Stimulated activated CD8-positive, alpha-beta memory T cell treated with anti-CD3 and anti-CD28 coated beads, Interleukin-15, amount 100 ng/mL, for 4 hours (primary cell): ENCODE measurements at places on chromosomes 3 and 15.

DNA sequence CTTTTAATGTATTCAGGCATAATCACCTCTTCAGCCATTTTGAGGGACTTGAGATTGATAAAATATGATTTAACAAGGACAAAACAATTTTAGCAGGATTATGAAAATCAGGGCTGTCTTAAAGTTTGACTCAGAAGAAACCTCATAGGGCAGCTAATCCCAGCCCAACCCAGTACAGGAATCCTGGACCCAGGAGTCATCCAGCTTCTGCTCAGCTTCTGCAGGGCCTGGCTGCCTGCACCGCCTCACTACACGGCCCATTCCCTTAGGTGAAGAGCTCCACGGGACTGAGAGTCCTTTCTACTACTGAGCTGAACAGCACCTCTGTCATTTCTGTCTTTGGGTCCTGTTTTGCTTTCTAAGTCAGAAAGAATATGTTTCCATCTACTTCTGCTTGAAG is 37.5 kb downstream of the ARHGAP31 start:
- no peak for DNase-seq

DNA sequence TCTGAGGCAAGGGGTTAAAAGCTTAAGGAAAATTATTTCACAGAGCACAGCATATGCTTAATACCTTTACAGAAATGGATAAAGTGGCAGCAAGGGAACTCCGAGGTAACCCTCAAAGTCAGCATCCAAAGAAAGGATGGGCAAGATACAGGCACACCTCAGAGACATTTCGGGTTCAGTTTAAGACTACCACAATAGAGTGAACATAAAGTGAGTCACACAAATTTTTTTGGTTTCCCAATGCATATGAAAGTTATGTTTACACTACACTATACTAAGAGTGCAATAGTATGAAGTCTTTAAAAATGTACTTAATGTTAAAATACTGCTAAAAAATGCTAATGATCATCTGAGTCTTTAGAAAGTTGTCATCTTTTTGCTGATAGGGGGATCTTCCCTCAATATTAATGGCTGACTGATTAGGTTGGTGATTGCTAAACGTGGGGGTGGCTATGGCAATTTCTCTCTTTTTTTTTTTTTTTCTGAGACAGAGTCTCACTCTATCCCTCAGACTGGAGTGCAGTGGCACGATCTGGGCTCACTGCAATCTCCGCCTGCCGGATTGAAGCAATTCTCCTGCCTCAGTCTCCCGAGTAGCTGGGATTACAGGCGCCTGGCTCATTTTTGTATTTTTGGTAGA is 10.0 kb downstream of the UBR1 start:
- DNase-seq = no peak

DNA sequence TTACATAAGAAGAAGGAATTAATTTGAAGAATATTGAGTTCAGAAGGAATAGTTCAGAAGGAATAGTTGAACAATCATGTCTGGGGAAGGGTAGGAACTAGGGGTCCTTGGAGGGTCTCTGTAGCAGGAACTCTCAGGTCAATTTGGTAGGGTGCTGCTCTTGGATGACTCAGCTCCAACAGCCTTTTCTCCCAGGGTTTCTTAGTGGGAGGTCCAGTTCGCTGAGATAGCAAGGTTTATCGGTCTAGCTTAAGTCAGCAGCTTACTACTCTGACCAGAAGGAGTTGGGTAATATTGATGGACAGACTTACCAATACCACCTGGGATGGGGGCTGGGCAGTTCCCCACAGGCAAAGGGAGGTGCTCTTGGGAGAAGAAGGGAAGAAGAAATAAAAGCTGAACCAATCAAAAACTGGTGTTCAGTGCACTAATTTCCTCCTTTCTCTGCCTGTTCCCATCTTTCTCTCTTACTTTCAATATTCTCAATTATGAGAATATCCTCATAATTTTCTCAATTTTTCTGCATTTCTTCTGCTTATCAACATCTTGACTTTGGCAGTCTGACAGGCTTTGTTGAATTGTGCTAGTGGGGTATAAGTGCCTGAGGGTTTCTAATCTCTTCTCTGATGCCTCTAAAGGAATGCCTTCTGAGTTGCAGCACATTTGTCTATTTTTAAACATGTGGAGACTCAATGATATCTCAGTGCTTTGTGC is 14.4 kb upstream of the MITF start:
- DNase-seq = no peak

DNA sequence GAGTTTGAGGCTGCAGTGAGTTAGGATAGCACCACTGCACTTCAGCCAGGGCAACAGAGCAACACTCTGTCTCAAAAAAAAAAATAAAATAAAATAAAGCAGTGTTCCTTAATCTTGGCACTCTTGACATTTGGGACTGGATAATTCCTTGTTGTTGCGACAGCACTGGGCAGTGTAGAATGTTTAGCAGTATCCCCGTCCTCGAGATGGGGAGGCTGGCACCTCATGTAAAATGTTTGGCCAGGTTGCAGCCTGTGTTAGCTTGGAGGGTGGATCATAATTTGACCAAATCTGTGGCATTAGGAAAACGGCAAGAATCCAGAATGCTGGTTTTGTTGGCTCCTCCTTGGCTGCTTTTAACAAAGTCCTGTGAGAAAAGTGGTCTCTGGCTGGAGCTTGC is 47.0 kb downstream of the ZNF445 start:
- no peak for DNase-seq

- DNase-seq = no peak
Observed at GRCh38 chr3:9369508-9369907, 6.7 kb downstream of the THUMPD3 start.

GRCh38 chr15:58139276-58139988 is 1.3 kb downstream of the AQP9 start:
- no peak for DNase-seq

GRCh38 chr15:92527197-92527596 is 128.4 kb downstream of the FAM174B start:
- DNase-seq = no peak

DNA sequence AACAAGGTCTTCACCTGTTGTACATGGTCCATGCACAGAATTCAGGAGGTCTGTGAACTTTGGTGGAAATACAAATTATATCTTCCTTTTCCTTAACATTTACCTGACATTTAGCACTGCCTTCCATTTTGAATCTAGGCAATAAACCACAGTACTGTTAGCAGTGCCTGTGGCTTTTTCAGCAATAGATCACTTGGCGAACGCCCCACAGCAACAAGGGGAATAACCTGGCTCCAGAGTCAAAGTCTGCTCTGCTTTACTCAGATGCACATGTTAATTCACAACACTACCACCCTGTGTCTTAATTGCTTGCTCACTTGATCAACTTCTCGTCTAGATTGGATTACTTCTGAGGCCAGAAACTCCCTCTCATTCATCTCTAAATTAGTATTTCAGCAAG is 414.6 kb upstream of the PROK2 start:
- DNase-seq = no peak

GRCh38 chr15:31211353-31211752 is 109.8 kb upstream of the TRPM1 start:
- DNase-seq = no peak

- DNase-seq = no peak
Observed at GRCh38 chr3:195859846-195860411, 48.2 kb upstream of the MUC4 start.

DNA sequence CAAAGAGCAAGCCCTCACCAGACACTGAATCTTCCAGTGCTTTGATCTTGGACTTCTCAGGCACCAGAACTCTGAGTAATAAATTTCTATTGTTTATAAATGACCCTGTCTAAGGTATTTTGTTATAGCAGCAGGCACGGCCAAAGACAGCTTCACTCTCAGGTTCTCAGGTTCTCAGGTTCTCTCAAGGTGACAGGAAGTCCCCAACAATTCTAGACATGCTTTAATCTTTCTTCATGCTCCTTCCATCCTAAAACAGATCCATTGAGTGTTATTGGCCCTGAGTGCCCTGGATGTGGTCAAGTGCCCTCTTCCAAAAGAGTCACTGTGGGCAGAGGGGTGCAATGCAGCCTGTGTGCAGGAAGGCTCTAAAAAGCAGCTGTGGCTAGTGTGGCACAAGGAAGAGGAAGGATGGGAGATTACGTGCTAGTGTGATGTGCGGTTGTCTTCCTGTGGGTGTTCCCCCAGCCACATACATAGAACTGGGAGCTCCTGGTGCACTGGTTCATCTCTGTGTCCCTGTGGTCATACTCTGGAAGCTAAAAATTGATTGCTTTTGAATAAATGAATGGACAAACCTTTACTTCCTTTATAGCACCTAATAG is 11.0 kb upstream of the RAB7A start:
- DNase-seq = no peak

GRCh38 chr15:45586125-45586524 is 1.1 kb upstream of the BLOC1S6 start:
- no peak for DNase-seq

GRCh38 chr15:96625256-96625655 is 294.8 kb downstream of the NR2F2 start:
- DNase-seq = no peak

- no peak for DNase-seq
Observed at GRCh38 chr3:102537123-102537522, 102.3 kb downstream of the ZPLD1 start.

DNA sequence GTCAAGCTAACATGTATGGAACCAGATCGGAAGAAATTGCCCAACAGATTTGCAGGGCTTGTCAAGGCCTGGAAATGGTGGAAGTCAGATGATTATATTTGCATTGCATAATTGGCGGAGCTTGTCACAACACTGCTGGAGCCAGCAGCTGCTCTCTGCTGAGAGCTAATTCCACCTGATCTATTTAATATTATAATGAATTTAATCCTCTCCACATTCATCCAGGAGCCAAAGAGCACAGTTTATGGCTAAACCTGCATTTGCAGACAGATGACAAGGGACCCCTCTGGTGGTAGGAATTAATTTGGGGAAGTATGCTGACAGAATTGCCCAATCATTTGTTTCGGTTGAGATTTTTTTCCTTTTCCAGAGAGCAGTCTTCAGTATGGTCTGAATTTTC is 730.2 kb downstream of the TUSC7 start:
- no peak for DNase-seq

DNA sequence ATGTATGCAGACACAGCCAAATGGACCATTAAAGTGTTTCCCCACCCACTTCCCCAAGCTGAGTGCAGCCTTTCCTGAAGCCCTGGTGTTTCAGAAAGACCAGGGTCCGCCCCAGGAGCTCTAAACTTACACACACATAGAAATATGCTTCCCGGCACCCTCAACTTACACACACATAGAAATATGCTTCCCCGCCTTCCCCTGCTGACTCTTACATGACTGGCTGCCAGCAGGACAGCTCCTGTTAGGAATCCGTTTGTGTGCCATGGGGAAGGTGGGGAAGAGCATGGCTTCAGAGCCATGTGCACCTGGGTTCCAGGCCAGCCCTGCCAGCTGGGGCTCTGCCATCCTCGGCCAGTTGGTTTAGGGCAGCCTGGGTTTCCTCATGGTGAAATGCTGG is 3.6 kb downstream of the CLEC3B start:
- DNase-seq = no peak

DNA sequence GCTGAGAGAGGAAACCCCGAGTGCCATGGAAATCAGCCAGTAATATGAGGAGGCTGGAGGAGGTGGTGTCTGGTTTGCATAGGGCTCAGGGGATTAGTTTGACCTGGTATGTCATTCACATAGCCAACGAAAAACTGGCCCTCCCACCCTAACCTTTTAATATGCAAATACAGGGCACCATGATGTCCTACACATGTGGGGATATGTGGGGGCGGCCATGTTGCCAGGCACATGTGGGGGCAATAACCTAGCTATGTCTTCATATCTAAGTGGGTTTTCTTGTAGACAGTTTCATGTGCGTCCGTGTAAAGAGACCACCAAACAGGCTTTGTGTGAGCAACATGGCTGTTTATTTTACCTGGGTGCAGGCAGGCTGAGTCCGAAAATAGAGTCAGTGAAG is 110.1 kb downstream of the MOBP start:
- DNase-seq = no peak

GRCh38 chr3:39127908-39128304 is 20.4 kb downstream of the TTC21A start:
- DNase-seq = no peak

DNA sequence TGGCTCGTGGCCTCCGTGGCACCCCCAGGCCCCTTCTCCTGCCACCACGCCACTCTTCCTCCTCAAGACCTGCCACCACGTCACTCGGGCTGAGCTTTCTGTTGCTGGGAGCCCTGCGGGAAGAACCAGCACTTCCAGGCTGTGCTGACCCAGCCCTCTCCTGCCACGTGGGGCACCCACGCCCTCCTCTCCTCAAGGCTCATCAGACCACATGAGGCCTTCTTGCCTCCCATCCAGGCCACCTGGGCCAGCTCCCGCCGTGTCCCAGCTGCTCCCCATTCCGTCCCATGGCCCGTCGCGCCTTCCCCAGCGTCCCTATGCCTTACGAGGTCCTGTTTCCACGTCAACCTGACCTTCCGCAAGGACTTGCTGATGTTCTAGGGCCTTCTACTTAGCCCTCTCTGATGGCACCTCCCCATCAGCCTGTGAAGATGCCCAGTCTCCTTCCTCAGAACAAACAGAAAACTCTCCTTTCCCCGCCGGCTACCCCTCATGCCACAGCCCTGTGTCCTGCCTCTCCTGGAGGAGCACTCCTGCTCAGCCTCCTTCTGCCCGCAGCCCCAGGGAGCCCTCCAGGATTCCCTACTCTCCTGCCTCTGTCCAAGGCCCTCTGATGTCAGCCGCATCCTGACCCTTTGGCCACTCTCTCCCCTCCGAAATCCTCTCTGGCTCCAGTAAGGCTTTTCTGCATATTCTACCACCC is 71.1 kb upstream of the BLM start:
- DNase-seq = no peak

GRCh38 chr15:65824031-65824743 is 32.1 kb upstream of the DENND4A start:
- no peak for DNase-seq

GRCh38 chr15:66907826-66908743 is 157.3 kb upstream of the SMAD3 start:
- DNase-seq = no peak

GRCh38 chr3:105359098-105359762 is 7.5 kb upstream of the ALCAM start:
- no peak for DNase-seq

- DNase-seq = no peak
Observed at GRCh38 chr3:53163444-53164387, 2.7 kb downstream of the PRKCD start.

DNA sequence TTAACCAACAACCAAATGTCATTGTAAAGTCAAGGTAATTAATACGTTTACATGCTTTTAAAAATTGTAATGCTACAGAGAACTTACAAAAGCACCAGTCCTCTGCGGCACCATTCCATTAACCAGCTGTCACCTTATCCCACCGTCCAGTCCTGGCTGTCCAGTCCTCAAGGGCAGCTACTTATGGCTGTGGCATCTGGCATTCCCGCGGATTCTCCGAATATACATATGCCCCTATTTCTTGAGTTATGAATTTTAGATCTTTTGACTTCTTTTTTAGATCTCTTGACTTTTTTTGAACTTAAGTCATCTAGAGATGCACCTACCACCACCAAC is 382 bp upstream of the POMGNT2 start:
- DNase-seq = no peak

DNA sequence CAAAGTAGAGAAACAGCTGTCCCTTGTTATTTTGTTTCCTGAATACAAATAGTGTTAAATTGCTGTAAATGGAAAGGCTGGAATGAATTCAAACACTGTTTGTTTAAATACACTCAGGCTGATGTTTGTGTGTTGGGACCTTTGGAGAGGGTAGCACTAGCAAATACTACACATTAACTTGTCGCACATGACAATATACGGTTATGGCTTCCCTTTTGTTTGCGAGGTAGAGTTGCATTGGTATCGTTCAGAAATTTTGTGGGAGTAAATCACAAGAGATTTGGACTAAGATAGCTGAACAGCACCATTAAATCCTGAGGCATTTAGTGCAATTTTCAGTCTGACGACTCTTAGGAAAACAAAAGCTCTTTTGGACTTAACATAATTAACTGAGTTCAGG is 213.0 kb upstream of the ROBO2 start:
- no peak for DNase-seq
